A549 treated with dexamethasone at 1 μM for 4 hours (cell line): ENCODE measurements at places on chromosomes 4 and X. TPM values are rescaled to one million over a fixed set of nuclear protein-coding genes. Genes with fewer than 3 reads are reported as not detected.

Gene KLHL2
- 15.5 to 19.4 TPM (median 18.4 TPM) in 5 replicates for total RNA-seq

Gene MAGED4
- 5.9 to 11.3 TPM (median 8.9 TPM) in 5 replicates for total RNA-seq

Gene EMCN
- total RNA-seq, result not detected in 5 replicates

Gene ANTXR2
- total RNA-seq, result 2.4 to 3.5 TPM (median 3.0 TPM) in 5 replicates

Gene RASL11B
- total RNA-seq, result 0.09 to 0.18 TPM (median 0.11 TPM) in 5 replicates

Gene GALNT7
- 21.9 to 28.6 TPM (median 27.1 TPM) in 5 replicates for total RNA-seq

Gene CSAG1
- total RNA-seq, result 0.16 to 0.53 TPM (median 0.28 TPM) in 5 replicates

Gene CT55
- not detected in 5 replicates for total RNA-seq

Gene BRS3
- total RNA-seq, result not detected in 5 replicates

Gene CCNG2
- total RNA-seq, result 3.3 to 5.2 TPM (median 3.8 TPM) in 5 replicates

Gene MUC7
- total RNA-seq, result not detected in 5 replicates

Gene ADH4
- total RNA-seq, result not detected in 5 replicates

Gene IL1RAPL1
- total RNA-seq, result 0.06 TPM in 1 of 5 replicates, not detected in the others

Gene RNF150
- 0.20 to 0.55 TPM (median 0.41 TPM) in 5 replicates for total RNA-seq

Gene MED14
- 16.4 to 32.2 TPM (median 27.1 TPM) in 5 replicates for total RNA-seq

Gene DCHS2
- total RNA-seq, result 0.01 TPM in 1 of 5 replicates, not detected in the others

Gene PRPS2
- total RNA-seq, result 33.5 to 52.9 TPM (median 51.7 TPM) in 5 replicates

Gene CT45A2
- not detected in 5 replicates for total RNA-seq

Gene NUDT11
- total RNA-seq, result 2.6 to 3.2 TPM (median 3.0 TPM) in 5 replicates

Gene PNMA6F
- total RNA-seq, result not detected in 5 replicates

Gene ZNF141
- total RNA-seq, result 1.8 to 3.2 TPM (median 3.0 TPM) in 5 replicates

Gene GRID2
- total RNA-seq, result not detected in 5 replicates

Gene SMIM43
- 0.05 to 0.33 TPM (median 0.17 TPM) in 5 replicates for total RNA-seq

Gene EREG
- total RNA-seq, result 8.0 to 11.6 TPM (median 9.8 TPM) in 5 replicates

Gene C4orf54
- 0.01 TPM in 1 of 5 replicates, not detected in the others for total RNA-seq

Gene HPRT1
- total RNA-seq, result 103 to 133 TPM (median 109 TPM) in 5 replicates

Gene STATH
- not detected in 5 replicates for total RNA-seq

Gene KLF8
- 0.02 to 0.04 TPM (median 0.03 TPM) in 3 of 5 replicates, not detected in the others for total RNA-seq

Gene SPANXN3
- not detected in 5 replicates for total RNA-seq

Gene KLHL13
- total RNA-seq, result 0.28 to 0.47 TPM (median 0.31 TPM) in 5 replicates

Gene JCHAIN
- 0.06 to 0.23 TPM (median 0.14 TPM) in 4 of 5 replicates, not detected in the other for total RNA-seq

Gene PCSK1N
- 16.0 to 47.0 TPM (median 40.7 TPM) in 5 replicates for total RNA-seq

Gene FGFR3
- 1.0 to 2.5 TPM (median 2.3 TPM) in 5 replicates for total RNA-seq

Gene EGFL6
- total RNA-seq, result 0.05 TPM in 1 of 5 replicates, not detected in the others

Gene USP17L18
- total RNA-seq, result not detected in 5 replicates

Gene IDS
- total RNA-seq, result 70.1 to 105 TPM (median 99.2 TPM) in 5 replicates

Gene USP46
- total RNA-seq, result 4.8 to 10.1 TPM (median 8.2 TPM) in 5 replicates

Gene AFM
- not detected in 5 replicates for total RNA-seq

Gene XKRX
- 0.83 to 1.2 TPM (median 0.89 TPM) in 5 replicates for total RNA-seq

Gene FAM241A
- 0.74 to 1.0 TPM (median 0.86 TPM) in 5 replicates for total RNA-seq

Gene NUP62CL
- total RNA-seq, result 13.5 to 18.5 TPM (median 16.8 TPM) in 5 replicates

Gene F8A2
- total RNA-seq, result not detected in 5 replicates

Gene NXF2B
- total RNA-seq, result not detected in 5 replicates

Gene SAGE1
- 0.02 to 0.14 TPM (median 0.05 TPM) in 4 of 5 replicates, not detected in the other for total RNA-seq

Gene RTL9
- total RNA-seq, result 0.06 to 0.15 TPM (median 0.12 TPM) in 5 replicates

Gene POU4F2
- not detected in 5 replicates for total RNA-seq

Gene ADH1A
- not detected in 5 replicates for total RNA-seq

Gene FAM50A
- 102 to 123 TPM (median 110 TPM) in 5 replicates for total RNA-seq

Gene ZNF275
- 5.1 to 7.5 TPM (median 6.2 TPM) in 5 replicates for total RNA-seq

Gene LANCL3
- total RNA-seq, result not detected in 5 replicates

Gene IRF2
- total RNA-seq, result 8.4 to 10.1 TPM (median 9.0 TPM) in 5 replicates

Gene CCNB3
- 0.37 to 0.95 TPM (median 0.69 TPM) in 5 replicates for total RNA-seq

Gene PIN4
- 38.9 to 79.0 TPM (median 39.4 TPM) in 5 replicates for total RNA-seq

Gene DSPP
- not detected in 5 replicates for total RNA-seq

Gene GYPB
- not detected in 5 replicates for total RNA-seq

Gene CHRNA9
- 0.90 to 1.7 TPM (median 1.3 TPM) in 5 replicates for total RNA-seq

Gene FAAH2
- total RNA-seq, result 0.06 to 0.19 TPM (median 0.16 TPM) in 5 replicates

Gene MAGEA10
- total RNA-seq, result 0.03 to 0.07 TPM (median 0.05 TPM) in 3 of 5 replicates, not detected in the others
